ENCODE measurements at places on chromosomes 3 and 15. TPM values are rescaled to one million over a fixed set of nuclear protein-coding genes. Genes with fewer than 3 reads are reported as not detected.

GRCh38 chr15:29170521-29170920 is 99.1 kb downstream of the NSMCE3 start:
- DNase-seq = no peak

- no peak for DNase-seq
These were observed 28.0 kb downstream of the PSTPIP1 start for GRCh38 chr15:77022646-77023575.

- DNase-seq = no peak
These were observed 18.2 kb downstream of the RTP1 start for GRCh38 chr3:187215460-187215859.

- no peak for DNase-seq
These were observed 1.4 kb downstream of the SETD5 start for GRCh38 chr3:9398700-9399336.

GADL1 gene
- not detected for total RNA-seq

DNA sequence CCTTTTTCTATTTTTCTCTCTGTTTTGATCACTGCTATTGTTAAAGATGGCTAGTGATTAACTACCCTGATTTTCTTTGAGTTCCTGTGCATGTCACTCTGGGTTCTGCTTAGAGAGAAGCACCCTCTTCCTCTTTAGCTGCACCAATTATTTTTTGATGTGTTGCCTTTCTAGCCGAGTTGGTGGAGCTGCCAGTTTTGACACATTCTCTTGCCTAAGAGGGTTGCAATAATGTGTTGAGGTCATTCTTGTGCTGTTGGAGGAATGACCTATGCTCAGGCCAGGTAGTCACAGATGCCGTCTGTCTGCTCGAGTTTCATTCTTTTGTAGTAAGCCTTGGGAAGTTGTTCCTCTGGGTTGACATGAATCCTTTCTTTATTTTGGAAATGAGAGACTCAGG is 84.6 kb upstream of the DPH6 start:
- DNase-seq = no peak

GRCh38 chr15:61339516-61339915 is 110.4 kb upstream of the RORA start:
- no peak for DNase-seq

Measured in CD8-positive, alpha-beta T cell (primary cell).